8988T (cell line): ENCODE measurements at places on chromosomes 2 and 18.

GRCh38 chr18:48839819-48840490 lies 110.8 kb downstream of the SMAD7 start:
- DNase-seq = no peak

DNA sequence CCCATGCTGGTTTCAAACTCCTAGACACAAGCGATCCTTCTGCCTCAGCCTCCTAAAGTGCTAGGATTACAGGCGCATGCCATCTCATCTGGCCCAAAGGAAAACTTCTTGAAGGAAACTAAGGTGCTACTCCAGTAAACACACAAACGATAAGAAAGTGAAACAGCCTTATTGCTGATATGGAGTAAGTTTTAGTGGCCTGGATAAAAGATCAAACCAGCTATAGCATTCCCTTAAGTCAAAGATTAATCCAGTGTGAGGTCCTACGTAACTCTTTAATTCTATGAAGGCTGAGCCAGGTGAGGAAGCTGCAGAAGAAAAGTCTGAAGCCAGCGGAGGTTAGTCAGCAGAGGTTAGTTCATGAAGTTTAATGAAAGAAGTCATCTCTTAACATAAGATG lies 40.8 kb upstream of the POTEE start:
- DNase-seq = no peak

DNA sequence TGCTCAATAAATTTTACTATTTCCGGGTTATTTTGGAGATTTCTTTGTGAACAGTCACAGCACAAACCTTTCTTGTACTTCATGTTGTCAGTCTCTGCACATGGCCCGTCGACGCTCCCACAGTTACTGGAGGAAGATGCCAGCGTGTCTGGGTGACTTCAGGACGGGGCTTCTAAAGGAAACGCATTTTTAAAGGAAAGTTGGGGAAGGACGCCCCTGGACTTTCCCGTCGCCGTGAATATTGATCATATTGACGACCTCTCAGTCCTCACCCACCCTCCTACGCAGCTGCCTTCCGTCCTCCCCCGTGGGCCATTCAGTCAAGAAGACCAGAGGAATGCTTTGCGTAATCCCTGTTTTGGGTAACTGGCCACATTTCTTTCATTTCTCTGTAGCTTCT lies 71.1 kb upstream of the SNTG2 start:
- DNase-seq = no peak

- no peak for DNase-seq
These were observed 790.9 kb upstream of the GCFC2 start for GRCh38 chr2:76501641-76502040.

DNA sequence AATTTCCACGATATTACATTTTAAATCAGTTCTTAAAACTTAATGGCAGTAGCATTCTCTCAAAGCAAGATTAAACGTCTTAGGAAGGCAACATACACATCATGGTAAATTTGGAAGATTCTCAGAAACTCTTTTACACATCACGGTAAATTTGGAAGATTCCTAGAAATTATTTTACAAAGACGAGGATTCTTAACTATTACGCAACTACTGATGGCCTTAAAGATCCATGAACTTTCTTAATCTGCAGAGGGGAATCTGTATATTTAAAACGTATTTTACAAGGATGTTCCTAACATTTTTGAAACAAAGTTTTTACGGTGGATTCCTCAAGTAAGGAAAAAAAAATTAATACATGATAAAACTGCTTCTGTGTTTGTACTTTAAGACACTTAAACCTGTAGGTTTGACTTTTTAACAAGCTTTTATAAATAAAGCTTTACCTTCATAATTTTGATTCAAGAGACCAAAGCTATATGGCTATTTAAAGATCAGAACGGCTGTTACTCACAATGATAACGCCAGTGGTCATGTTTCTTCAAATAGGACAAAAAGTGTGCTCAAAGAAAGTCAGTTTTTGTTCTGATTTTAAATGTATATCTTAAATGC lies 1.7 kb downstream of the ATF2 start:
- no peak for DNase-seq

DNA sequence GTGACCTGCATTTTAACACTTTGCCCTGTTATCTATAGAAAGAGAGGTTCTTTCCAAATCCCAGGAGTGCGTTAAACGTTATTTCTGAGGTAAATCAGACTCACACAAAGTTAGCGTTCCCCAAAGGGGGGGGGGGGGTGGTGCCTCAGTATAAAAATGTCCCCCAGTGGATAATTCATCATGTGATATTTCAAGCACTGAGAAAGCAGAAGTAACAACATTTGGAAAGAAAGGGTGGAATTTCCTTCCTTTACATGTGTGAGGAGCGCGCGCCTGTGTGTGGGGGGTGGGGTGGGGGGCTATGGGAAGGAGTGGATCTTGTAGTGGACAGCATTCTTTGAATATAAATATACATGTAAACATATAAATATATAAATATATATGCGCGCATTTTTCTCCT lies 630.9 kb downstream of the NYAP2 start:
- DNase-seq = no peak

DNA sequence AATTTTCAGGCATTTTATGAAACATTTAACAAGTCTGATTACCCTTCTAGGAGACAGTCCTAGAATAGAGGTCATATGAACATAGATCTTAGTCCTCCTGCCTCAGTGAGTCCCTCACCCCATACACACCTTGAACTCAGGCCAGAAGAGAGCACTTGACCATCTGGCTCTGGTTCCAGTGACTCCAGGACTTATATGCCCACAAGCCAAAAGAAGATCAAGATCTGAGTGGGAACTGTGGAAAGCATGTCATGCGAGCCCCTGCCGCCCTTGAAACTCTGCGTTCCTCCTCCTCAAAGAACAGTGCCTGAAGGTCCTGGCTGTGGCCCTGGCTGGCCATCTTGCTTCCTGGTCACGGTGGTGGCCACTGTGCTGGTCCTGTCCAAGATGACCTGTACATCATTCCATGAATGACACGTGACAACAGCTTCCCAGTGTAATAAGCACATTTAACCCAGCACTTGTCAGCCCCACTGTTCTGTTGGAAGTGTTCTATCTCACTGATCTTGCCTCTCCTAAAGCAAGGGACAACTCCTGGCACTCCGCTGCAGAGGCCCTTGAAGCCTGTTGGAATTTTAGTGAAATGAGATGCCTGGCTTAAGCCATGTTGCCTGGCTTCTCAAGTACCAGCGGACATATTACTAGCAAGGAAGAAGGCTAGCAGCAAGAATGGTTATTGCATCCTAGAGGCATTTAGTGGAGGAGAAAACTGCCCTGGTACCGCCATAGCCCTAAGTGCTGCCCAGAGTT lies 17.6 kb downstream of the TTC32 start:
- no peak for DNase-seq

GRCh38 chr18:23284629-23285028 lies 149.3 kb downstream of the CABLES1 start:
- DNase-seq = no peak

GRCh38 chr2:139080244-139080643 lies 300.1 kb upstream of the NXPH2 start:
- no peak for DNase-seq

GRCh38 chr18:58862356-58862755 lies 2.3 kb upstream of the ZNF532 start:
- no peak for DNase-seq

- no peak for DNase-seq
These were observed 333.3 kb upstream of the ACVR2A start for GRCh38 chr2:147511491-147511948.

GRCh38 chr18:51630706-51631105 lies 433.2 kb upstream of the MEX3C start:
- DNase-seq = no peak

GRCh38 chr2:168169097-168169745 lies 78.2 kb downstream of the STK39 start:
- no peak for DNase-seq

DNA sequence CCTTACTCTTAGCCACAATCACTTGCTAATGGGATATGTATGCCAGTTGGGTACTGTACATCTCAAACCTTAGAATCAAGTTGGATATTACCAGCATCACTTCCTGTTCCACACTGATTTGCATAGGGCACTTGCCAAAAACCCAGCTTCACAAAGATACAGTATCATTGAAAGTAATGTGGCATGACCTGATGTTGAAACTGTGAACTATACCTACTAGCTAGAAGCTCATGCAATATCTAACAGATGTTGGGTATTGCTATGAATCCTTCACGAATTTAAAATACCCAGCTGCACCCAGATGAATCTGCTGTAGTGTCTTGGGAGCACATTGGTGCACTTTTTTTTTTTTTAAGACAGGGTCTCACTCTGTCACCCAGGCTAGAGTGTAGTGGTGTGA lies 6.5 kb upstream of the STAMBP start:
- no peak for DNase-seq

DNA sequence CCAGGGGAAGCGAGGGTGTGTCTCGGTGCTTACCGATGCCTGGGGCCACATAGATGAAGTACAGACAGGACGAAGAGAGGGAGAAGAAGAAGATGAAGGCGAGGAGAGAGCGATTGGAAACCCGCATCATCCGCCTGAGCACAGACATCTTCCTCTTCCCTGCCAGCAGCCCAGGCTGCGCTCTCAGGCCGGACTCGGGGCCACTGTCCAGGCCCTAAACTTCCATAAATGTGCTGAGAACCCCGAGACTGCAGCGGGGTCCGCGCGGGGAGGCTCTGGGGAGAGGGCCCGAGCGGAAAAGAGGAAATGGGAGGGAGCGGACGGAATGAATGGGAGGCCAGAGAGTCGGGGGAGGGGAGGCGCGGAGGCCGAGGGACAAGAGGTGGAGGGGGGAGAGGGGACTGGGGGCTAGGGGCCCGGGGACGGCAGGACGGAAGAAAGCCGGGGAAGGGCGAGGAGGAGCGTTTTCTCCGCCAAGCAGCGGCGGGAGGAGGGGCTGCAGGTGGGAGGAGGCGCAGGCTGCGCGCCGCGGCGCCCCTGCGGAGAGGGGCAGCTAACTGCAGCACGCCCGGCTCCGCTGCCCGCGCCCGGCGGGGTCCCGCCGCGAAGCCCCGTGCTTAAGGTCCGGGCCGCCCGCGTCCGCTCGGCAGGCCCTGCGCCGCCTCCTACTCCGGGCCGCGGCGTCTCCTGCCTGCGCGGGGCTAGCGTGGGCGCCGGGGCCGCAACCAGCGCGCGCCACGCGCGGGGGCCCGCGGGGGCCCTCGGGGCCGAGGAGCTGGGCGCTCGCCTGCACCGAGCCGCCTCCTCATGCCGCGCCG lies at the start of gene B4GALT6:
Gene B4GALT6 (minus strand): TSS at position 303 of the 818 bp plus-strand sequence. CDS start 155 bp downstream, at position 148.
- DNase-seq = peak; percentile 62

DNA sequence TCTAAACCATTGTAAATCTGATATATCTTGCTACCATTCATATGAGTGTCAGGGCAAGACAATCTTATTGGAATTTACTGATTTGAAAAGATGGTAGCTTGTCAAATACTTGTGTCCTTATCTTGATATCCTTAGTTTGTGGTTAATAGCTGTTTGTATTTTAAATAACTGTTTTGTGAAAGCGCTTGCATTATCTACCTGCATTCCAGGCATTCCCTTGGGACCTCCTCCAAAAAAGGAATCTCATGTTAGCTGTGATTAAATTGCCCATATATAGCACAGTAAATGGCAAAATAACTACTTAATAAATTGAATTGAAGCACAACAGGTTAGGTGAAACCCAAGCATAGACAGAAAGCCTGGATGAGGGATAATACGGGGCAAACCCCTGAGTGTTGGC lies 13.9 kb downstream of the CNTNAP5 start:
- DNase-seq = no peak

GRCh38 chr18:34867520-34867919 lies 157.4 kb downstream of the DTNA start:
- DNase-seq = no peak

- no peak for DNase-seq
These were observed 172.6 kb upstream of the BCL2L11 start for GRCh38 chr2:110948027-110948674.

- no peak for DNase-seq
These were observed 30.5 kb upstream of the ATP8B1 start for GRCh38 chr18:57833441-57834101.

GRCh38 chr18:78292618-78293380 lies 686.8 kb upstream of the SALL3 start:
- no peak for DNase-seq

- DNase-seq = no peak
These were observed 27.7 kb upstream of the PTPN4 start for GRCh38 chr2:119731983-119732382.

- no peak for DNase-seq
These were observed 66.6 kb downstream of the TWSG1 start for GRCh38 chr18:9401176-9401575.

DNA sequence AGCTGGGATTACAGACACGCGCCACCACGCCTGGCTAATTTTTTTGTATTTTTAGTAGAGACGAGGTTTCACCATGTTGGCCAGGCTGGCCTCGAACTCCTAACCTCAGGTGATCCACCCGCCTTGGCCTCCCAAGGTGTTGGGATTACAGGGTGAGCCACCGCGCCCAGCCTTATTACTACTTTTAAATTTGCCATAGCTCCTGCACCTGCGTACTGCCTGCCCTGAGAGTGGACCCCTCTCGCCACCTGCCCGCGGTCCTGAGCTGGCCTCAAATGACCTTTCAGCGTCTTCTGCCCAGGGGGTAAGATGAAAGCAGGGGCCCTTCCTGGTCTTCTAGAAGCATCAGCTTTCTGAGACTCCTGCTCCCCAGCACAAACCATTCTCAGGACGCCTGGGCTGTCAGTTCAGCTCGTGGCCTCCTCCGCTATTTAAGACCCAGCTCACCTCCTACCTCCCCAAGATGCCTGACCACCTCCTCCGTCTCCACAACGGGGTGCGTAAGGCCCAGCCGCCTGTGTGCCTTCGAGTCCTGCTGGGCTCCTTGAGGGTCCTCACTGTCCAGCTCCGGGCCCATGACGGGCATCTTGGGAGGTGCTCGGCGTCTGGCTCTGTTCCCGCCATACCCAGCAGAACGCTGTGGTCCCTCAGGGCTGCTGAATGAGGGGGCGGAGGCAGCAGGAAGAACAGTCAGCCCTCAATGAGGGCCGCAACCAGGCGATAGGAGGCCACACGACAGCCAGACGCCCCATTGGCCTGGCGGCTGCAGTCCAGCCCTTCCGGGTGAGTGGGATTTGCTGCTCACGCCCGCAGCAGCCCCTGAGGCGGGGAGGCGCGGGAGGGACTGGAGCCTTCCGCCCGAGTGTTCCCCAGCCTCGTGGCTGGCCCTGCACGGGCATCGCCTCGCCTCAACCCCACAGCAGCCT lies 266.6 kb downstream of the TFCP2L1 start:
- DNase-seq = no peak

DNA sequence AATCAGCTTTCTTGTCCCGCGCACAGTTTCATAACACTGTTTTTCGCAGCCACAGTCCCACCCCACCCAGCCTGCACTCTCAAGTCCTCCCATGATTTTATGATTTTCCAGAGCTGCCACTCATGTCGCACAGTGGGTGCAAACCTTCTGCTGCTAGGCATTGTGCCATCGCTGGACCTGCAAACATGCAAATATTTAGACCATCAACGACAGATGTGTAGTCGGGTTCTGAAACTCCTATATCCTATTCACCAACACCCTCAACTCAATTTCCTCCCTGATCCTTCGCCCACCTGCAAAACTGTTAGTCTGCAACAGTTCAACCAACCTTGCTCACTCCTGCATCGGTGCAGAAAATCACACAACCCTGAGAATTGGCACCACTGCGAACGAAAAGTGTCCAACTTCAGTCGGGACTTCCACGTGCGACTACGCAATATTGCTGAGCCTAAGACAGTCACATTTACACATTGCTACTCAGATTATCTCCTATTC lies 871 bp upstream of the ALS2 start:
- DNase-seq = no peak
